ENCODE measurements at places on chromosomes 16 and 17.

GRCh38 chr16:67407176-67407787, 9.0 kb downstream of the ZDHHC1 start:
- no peak for DNase-seq

DNA sequence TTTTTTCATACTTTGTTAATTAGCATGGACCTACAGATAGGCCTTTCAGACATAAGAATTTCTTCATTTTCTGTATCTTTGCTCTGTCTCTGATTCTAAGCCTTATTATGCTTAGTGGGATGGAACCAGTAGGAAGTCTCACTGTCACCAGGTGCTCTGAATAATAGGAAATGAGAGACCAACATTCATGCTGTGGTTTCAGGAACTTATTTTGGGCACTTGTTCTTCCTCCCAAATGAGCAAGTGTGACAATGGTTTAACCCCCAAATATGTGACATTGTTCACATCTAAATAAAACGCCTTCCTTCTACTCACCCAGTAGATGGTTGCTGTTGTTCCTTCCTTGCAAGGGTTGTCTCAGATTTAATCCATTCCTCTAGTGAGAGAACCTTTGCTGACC, 100.2 kb downstream of the SYCE1L start:
- peak; percentile 6 for DNase-seq

- DNase-seq: no peak
These were observed 16.5 kb upstream of the TMEM92 start for GRCh38 chr17:50257676-50258224.

GRCh38 chr16:87740909-87741424, 24.8 kb downstream of the KLHDC4 start:
- DNase-seq: no peak

DNA sequence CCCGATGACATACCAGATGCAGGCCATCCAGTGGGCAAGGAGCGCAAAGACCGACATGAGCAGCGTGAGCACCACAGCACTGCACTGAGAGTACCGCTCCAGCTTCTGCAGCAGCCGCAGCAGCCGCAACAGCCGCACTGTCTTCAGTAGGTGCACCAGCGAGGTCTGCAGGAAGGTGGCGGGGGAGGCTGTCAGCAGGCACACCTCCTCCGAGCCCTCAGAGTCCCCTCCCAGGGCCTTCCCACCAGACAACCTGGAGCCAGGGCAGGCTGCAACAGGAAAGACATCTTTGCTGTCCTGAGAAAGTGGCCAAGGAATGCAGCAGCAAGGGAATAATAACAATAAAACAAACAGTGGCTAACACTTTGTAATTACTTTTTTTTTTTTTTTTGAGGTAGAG, 9.1 kb downstream of the KCNH4 start:
- no peak for DNase-seq

GRCh38 chr17:39393736-39394135, 7.7 kb downstream of the FBXL20 start:
- DNase-seq: no peak

DNA sequence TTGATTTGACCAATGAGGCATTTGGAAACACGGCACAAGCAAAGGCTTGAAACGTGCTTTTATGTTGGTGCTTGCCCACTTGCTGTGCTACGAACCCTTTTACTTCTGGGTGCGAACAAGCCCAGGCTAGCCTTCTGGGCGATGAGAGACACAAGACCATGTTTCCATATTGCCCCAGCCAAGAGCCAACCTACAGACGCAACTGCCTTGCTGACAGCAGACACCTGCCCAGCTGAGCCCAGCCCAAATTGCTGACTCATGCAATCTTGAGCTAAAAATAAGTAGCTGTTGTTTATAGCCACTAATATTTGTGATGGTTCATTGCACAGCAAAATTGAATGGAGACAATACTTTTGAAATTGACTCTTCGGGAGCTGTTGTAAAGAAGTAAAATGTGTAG, 464.5 kb downstream of the WWOX start:
- no peak for DNase-seq

DNA sequence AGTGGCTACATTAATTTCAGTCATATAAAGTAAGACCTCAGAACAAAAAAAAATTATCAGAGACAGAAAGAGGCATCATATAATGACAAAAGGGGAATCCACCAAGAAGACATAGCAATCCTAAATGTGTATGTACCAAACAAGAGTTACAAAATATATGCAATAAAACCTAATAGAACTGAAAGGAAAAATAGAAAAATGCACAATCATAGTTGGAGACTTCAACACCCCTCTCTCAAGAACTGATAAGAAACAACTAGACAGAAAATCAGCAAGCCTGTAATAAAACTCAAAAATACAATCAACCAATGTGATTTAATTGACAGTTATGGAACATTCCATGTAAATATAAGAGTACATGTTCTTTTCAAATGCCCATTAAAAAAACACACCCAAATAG, 61.3 kb upstream of the C16orf82 start:
- DNase-seq: no peak

DNA sequence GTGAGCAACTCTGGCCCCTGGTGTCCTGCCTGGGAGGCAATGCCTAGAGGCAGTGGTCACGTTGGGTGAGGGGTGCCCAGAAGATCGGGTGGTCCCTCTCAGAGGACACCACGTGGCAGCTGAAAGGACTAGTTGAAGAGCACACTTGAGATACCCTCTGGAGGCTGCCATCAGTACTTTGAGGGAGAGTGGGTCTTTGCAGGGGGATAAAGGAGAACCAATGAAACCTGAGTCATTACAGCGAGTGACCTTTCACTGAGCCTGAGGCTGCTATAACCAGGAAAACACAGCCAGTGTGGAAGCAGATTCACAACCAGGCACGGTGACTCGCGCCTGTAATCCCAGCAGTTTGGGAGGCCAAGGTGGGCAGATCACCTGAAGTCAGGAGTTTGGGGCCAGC, 18.9 kb downstream of the CA4 start:
- no peak for DNase-seq

DNA sequence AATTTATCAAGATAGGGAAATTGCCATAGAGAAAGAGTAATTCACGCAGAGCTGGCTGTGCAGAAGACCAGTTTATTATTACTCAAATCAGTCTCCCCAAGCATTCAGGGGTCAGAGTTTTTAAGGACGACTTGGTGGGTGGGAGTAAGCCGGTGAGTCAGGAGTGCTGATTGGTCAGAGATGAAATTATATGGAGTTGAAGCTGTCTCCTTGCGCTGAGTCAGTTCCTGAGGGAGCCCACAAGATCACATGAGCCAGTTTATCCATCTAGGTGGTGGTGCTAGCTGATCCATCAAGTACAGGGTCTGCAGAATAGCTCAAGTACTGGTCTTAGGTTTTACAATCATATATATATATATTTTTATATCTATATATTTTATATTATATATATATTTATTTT, 6.0 kb upstream of the AQP8 start:
- DNase-seq: no peak

- no peak for DNase-seq
These were observed 18.4 kb upstream of the RBBP6 start for GRCh38 chr16:24520983-24521382.

DNA sequence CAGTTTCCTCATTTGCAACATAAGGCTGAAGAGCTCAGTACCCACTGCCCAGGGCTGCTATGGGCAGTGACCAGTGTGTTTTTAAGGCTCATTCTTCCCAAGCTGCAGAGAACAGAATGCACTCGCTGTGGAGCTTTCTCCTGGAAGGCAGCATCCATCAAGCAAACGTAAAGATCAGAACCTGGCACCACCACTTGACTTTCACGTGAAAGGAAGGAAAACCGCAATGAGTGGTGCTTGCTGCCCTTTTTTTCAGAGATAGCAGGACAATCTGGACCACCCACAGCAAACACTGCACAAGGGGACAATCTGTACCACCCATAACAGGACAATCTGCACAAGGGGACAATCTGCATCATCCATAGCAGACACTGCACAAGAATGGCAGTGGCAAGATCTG, 11.2 kb downstream of the CSNK1D start:
- DNase-seq: no peak

DNA sequence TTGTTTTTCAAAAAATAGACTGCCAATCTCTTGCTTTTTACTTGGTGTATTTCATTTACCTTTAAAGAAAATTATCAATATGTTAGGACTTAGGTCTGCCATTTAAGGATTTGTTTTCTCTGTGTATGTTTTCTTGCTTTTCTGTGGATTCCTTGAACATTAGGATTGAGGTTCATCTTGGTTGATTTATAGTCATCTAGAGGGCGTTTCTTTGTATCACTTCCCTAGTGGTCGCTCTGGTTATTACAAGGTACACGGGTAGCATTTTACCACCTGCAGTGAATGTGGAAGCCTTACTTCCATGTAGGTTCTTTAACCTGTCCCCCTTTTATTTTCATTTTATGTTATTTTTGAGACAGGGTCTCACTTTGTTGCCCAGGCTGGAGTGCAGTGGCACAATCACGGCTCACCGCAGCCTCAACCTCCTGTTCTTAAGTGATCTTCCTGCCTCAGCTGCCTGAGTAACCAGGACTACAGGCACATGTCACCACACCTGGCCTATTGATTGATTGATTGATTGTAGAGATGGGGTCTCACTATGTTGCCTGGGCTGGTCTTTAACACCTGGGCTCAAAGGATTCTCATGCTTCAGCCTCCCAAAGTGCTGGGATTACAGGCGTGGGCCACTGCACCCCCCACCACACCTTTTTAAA, 35.2 kb upstream of the CBX4 start:
- DNase-seq: peak; percentile 73

DNA sequence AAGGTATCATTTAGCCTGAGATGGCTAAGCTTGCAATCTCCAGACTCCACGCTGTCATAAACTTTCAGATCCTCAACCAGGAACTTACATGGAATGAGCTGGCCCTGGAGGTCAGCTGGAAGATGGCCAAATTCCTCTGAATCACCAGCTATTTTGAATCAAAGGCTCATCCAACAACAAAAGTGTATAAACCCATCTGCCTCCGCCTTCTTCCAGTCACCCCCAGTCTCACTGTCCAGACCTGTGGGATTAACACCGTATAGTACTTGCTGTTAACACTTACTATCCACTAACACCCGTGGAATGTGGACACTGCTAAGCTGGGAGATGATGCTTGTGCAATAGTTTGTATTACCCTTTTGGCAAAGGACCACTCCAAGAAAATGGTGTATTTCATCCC, 1.9 kb upstream of the LCMT1 start:
- no peak for DNase-seq

GRCh38 chr16:72166151-72166550, 5.8 kb downstream of the PMFBP1 start:
- DNase-seq: no peak

- DNase-seq: no peak
These were observed 19.6 kb downstream of the NPRL3 start for GRCh38 chr16:118857-119256.

DNA sequence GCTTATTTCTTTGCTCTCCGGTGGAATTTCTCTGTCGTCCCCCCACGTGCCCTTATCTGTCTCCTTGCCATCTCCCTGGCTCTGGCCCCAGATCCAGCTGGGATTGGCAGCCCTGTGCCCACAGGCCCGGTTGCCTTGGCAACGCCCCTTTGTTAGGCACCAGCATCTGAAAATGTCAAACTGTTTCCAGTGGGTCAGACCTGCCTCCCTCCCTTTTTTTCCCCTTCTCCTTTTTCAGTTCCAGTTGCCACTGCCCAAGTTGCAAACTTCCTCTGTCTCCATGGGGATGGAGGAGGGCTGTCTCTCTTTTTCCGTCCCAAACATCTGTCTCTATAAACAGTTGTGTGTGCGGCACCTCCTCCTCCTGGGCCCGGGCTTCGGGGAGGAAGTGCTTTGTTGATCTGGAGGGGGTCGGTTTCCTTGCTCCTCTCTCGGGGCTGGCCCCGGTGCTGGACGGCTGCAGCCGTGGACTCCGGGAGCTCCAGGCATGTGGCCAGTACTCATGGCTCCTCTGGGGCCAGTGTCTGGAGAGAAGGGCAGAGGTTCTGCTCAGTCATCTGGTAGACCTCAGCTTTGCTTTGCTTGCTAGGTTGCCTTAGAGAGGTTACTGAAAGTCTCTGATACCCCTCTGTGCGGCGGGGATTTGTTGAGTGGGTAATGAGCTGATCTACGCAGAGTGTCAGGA, 35.3 kb downstream of the SOCS3 start:
- peak; percentile 42 for DNase-seq

GRCh38 chr16:549544-550263, 10.5 kb upstream of the PRR35 start:
- DNase-seq: no peak

DNA sequence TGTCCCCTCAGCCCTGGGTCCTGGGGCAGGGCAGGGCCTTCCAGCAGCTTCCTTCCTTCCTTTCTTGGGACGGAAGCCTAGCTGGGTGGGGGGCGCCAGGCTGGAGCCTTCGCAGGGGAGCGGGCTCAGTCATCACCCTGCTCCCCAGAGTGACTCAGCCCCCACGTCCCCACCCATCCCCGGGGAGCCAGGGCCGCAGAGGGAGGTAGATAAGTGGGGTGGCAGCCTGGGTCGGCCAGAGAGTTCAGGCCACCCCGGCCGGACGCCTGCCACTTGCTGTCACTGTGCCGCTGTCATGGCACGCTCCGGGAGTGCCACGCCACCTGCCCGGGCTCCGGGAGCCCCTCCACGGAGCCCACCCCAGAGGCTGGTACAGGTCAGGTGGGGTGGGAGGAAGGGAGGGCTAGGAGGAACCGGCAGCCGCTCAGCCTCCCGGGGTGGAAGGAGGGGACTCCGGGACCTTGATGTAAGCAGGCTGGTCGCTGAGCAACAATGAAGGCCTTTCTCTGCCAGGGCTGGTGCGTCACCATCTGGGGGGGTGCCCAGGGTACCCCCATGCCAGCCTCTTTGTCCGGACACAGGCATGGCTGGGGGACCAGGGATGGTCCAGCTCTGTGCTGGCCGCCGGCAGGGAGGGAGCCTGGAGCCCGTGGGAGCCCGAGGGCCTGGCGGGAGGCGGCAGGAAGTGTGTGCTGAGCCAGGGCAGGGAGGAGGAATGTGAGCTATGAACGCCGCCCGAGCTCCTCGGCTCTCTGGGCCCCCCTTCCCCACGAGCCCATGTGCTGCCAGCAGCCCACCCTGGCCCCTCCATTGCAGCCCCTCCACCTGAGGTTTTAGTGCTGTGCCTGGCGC, 6.6 kb downstream of the NHERF2 start:
- DNase-seq: no peak

- DNase-seq: peak; percentile 29
These were observed 20.1 kb downstream of the CHMP1A start for GRCh38 chr16:89637379-89637778.

- DNase-seq: no peak
These were observed 21.5 kb downstream of the MARCHF10 start for GRCh38 chr17:62786646-62787045.

GRCh38 chr16:58413359-58413758, 21.1 kb downstream of the GINS3 start:
- no peak for DNase-seq
